Inflammatory macrophage (primary cell): ENCODE measurements at places on chromosomes 7 and 10.
A peak's percentile ranks its signal among the peaks of the same experiment; 100 is the strongest.

- DNase-seq, result peak; percentile 68
Observed at GRCh38 chr10:62691336-62691735, 113.2 kb upstream of the ADO start.

GRCh38 chr10:64546073-64546472, 1024.9 kb downstream of the REEP3 start:
- no peak for DNase-seq

DNA sequence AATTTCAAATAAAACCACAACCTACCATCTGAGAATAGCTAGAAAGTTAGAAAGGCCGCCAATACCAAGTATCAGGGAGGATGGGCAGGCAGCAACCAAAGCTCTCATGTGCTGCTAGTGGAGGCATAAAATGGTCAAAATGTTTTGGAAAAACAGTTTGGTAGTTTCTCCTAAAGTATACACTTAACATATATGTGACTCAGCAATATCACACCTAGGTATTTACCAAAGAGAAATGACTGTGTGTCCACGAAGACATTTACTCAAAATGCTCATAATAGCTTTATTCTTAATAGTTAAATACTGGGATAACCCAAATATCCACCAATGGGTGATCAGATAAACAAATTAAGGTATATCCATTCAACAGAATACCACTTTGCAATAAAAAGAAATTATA, 14.3 kb downstream of the RHEB start:
- no peak for DNase-seq

DNA sequence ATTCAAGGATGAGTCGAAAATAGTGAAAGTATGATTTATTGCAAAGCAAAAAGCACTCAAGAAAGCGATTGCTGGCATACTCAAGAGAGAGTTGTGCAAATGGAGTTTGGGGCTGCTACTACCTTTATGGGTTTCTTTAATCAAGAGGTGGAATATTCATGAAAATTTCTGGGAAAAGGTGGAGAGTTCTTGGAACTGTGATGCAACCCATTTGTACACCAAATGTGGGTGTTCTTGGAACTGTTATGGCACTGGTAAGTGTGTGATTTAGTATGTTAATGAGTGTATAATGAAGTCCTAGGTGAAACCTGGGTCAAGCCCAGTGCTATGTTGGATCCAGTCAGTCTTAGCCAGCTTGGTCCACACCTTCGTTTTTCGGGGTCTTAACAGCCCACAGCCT, 3.4 kb upstream of the VOPP1 start:
- DNase-seq, result no peak

- DNase-seq, result no peak
Observed at GRCh38 chr7:116496653-116497052, 2.9 kb upstream of the CAV2 start.

DNA sequence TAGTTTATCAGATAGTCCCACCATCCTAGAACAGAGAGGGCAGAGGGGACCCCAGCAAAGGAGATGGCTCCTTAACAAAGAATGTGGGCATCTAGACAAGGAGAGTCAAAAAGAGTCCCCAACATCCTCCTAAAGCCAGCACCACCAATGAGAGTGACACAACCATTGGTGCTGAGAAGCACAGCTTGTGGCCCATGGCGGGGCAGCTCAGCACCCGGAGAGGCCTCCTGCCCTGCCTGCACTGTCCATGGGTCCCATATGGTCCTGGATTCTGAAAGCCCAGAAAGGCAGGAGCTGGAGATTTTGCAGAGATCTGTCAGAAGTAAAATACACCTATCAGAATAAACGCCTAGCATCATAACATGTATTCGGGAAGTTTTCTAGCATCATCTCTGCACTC, 311.8 kb upstream of the ZNF32 start:
- no peak for DNase-seq

GRCh38 chr10:110967645-110968044, 48.2 kb downstream of the SHOC2 start:
- DNase-seq, result no peak

DNA sequence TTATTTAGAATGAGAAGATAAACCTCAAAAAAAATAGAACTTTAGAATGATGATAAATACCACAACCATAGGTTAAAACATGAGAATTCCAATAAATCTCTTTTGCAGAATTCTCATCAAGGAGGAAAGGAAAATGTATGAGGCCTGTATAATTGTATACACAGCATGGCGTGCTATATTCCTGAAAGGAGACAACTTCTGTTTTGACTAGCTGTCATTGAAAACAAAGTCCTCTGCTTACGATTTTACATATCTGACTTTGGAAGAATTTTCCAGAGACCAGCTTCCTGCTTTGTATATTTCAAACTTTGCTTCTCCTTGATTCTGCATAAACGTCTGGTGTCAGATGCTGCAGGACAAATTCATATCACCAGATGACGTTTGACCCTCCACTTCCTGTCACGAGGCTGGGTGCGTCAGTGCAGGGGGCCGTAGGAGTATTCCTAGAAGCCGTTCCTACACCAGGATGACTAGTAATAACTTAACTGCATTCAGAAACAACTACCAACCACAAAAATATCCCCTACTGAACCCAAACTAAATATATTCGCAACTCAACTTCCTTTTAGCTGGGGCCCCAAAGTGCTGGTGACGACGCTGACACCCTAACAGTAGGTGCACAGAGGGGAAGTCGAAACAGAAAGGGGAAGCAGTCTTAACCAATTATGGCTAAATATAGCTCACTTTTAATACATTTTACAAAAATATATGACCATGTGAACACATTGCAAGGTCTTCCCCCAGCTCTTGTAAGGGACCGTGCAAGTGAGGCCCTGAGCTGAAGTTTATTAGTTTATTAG, 178.6 kb upstream of the INHBA start:
- peak; percentile 99 for DNase-seq

DNA sequence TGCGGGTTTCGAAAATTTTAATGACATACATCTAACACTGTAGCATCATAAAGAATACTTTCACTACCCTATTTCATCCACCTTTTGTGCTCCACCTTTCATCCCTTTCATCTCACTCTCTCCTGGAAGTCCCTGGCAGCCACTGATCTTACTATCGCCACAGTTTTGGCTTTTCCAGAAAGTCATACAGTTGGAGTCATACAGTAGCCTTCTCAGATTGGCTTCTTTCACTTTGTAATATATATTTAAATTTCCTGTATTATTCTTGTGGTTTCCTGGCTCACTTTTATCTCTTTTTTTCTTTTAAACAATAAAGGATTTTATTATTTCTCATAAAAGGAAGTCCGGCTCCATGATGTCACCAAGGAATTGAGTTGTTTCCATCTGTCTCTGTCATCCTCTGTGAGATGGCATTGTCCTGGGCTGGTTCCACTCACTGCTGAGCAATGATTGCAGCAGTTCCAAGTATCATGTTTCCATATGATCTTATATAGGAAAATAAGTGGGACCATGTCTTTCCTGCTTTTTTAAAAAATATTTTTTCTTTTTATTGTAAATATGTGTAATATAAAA, 626.3 kb downstream of the POM121L12 start:
- DNase-seq, result no peak

GRCh38 chr7:135978624-135979023, 1.5 kb upstream of the MTPN start:
- DNase-seq, result no peak

DNA sequence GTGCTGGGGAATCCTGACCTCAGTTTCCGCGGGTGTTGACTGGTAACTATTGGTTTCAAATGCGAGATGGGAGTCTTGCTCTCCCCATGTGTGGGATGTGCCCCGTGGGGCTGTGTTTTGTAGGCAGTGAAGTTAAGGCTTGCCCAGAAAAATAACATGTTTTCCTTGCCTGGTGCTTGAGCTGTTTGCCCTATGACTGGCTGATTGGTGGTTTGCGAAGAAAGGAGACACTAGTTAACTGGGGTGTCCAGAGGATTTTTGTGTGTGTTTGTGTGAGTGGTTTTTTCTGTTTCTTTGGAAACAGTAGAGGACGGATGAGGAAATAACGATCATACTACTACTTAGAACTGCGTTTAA, 61.9 kb downstream of the CREB5 start:
- DNase-seq, result no peak

GRCh38 chr10:43046288-43046991, 30.4 kb upstream of the RET start:
- DNase-seq, result no peak

GRCh38 chr10:103861505-103861904, 6.1 kb upstream of the SH3PXD2A start:
- DNase-seq, result no peak

GRCh38 chr10:78623578-78624215, 445.1 kb upstream of the ZMIZ1 start:
- DNase-seq, result no peak

GRCh38 chr10:70992436-70992835, 104.1 kb upstream of the PCBD1 start:
- DNase-seq, result no peak

- DNase-seq, result no peak
Observed at GRCh38 chr7:55065511-55066229, 46.9 kb downstream of the EGFR start.

DNA sequence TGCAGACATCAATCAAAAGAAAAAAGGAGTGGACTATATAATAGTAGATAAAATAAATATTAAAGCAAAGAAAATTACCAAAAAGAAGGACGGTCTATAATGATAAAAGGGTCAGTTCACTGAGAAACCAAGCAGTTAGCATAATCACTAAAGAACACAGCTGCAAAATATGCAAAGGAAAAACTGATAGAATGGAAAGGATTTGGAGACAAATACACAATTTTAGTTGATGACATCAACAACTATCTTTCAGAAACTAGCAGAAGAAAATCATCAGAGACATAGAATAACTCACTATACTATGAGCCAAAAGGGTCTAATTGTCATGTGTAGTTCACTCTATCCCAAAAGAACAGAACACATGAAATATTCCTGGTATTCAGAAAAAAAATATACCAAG, 316.4 kb upstream of the IGFBP3 start:
- no peak for DNase-seq

GRCh38 chr10:7984896-7985295, 69.6 kb upstream of the GATA3 start:
- DNase-seq, result no peak

- no peak for DNase-seq
Observed at GRCh38 chr7:36367561-36368077, 22.0 kb upstream of the ANLN start.

GRCh38 chr7:100376066-100376465, 2.8 kb downstream of the PILRA start:
- DNase-seq, result no peak

DNA sequence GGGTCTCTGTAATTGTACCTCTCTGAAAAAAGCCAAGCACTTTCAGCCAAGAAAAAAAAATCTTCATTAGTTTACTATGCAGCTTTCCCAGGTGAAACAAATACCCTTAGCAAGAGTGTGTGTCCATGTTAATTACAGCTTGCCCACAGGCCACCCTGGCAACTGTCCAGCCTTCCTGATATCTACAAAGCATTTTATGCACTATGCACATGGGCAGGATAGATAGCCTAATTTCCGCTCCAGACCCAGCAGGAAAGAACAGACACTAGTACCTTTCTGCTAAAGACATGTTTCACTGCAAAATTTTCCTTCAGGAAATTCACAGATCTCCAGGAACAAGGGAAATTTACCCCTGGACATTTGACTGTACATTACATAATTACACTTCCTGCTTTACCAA, 24.4 kb downstream of the CACNA2D1 start:
- no peak for DNase-seq

DNA sequence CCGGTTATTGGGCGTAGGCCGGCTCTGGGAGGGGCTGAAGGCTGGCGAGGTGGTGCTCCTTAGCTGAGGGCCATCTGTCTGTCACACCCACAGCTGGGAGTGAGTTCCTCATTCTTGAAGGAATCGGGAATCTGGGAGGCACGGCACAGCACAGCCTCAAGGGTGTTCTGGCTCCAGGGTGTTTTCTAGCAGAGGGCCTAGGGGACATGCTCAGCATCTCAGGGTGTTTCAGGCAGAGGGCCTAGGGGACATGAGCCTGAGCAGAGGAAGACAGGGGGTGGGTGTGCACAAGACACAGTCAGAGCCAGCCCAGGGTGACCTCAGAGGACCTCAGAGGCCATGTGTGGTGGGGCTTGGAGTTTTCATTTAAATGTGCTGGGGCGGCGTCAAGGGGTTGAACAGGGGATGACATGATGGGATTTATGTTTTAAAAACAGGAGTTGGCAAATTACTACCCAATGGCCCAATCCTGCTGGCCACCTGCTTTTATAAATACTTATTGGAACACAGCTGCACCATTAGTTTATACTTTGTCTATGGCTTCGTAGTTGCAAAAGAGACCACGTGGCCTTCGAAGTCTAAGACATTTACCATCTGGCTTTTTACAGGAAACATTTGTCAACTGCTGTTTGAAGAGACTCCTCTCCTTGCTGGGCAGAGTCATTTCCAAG, 121.6 kb downstream of the PRKAG2 start:
- DNase-seq, result peak; percentile 65

DNA sequence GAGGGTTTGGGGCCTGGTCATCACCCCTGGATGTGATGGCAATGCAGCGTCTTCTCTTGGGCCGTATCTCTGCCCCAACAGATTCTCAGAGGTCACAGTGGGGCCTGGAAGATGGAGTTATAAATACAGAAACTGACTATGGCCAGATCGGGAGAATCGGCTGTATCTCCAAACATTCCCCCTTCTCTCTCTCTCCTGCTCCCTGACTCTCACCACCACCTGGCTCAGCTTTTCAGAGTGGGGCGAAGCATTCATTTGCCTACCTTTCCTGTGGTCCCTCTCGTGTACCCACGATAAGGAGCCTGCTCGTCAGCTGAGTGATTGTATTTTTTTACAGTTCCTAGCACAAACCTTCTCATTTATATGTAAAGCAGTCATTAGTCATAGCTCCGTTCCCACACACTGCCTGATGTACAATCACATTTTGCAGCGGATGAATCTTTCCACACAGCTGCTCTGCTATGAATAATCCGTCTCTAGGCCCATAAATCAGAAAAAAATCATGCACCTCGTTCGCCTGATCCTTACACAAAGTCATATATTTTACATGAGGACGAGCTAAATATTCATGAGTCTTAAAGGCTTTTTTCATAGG, 23.2 kb upstream of the BTRC start:
- DNase-seq, result no peak

DNA sequence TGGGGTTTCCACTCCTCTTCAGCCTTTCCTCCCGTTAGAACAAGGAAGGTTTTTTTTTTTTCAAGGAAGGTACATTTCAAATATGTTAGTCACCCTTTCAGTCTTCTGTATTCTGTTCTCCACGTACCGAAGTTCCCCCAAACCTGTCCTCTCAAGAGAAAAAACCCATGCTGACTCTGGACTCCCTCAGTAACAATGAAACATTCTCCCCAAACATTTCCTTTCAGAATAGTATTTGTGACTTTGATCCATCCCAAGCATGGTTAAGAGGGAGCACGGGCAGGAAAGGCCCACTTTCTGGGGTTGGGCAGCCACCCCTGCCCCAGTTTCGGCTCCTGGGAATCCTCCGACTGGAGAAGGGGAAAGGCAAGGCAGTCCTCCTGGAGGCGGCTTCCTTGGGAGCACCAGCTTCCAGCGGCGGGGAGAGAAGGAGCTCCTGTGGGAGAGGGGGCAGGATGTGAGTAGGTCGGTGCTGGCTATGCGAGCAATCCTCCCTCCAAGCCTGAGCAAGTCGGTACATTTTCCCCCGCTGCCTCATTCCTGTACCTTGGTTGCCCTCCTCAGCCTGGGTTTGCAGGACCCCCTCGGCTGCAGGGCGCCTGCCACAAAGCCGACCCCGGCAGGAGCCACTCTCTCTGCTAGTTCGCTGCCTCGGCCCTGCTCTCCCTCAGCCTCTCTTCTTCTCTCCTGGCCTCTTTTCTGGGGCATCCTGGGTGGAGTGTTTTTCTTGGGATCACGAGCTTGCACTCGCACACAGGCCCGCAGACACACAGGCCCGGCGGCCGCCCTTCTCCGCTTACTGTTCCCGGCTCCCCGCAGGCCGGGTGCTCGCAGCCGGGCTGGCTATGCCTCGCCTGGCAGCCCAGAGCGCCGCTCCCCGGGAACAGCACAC, 2.1 kb upstream of the HOXA1 start:
- peak; percentile 23 for DNase-seq

GRCh38 chr10:133021963-133022775, 65.6 kb upstream of the ADGRA1 start:
- no peak for DNase-seq
